ENCODE measurements at places on chromosomes 13 and 19.
A peak's percentile ranks its signal among the peaks of the same experiment; 100 is the strongest.

DNA sequence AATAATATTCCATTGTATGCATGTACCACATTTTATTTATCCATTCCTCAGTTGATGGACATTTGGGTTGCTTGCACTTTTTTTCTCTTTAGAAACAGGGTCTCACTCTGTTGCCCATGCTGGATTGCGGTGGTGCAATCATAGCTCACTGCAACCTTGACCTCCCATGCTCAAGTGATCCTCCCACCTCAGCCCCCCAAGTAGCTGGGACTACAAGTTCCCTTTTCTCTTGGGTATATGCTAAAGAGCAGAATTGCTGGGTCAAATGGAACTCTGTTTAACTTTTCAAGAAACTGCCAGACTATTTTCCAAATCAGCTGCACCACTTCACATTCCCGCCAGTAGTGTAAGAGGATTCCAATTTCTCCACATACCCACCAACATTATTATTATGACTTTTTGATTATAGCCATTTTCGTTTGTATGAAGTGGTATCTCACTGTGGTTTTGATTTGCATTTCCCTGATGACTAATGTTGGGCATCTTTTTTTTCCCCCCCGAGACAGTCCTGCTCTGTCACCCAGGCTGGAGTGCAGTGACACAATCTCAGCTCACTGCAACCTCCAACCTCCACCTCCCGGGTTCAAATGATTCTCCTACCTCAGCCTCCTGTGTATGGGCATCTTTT, 7.6 kb upstream of the IPO5 start:
- no peak for DNase-seq

DNA sequence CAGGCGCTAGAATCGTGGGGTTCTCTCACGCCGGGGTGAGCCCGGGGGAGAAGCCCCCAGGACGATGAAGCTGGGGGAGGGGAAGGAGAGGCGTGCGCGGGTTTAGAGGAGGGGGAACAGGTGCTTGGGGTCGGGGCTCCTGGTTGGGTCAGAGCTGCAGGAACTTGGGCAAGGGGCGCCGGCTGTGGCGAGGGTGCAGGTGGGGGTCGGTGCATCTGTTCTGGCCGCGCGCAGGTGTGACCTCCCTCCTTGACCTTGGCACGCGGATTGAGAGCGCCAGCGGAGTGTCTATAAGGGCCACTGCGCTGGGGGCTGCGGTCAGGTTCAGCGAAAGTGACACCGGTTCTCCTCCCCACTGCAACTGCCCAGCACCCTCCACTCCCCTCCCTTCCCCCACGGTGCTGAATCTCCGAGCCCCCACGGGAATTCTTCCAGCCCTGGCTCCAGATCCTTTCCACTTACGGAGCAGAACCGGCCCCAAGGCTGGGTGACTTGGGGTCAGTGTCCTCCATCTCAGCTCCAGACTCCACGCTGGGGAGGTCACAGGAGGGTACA, 618 bp downstream of the TMEM38A start:
- peak; percentile 45 for DNase-seq

- DNase-seq = no peak
Measured at GRCh38 chr13:112814905-112815585, 125.2 kb downstream of the ATP11A start.

- peak; percentile 43 for DNase-seq
Measured at GRCh38 chr19:10193790-10194499, 808 bp downstream of the DNMT1 start.

DNA sequence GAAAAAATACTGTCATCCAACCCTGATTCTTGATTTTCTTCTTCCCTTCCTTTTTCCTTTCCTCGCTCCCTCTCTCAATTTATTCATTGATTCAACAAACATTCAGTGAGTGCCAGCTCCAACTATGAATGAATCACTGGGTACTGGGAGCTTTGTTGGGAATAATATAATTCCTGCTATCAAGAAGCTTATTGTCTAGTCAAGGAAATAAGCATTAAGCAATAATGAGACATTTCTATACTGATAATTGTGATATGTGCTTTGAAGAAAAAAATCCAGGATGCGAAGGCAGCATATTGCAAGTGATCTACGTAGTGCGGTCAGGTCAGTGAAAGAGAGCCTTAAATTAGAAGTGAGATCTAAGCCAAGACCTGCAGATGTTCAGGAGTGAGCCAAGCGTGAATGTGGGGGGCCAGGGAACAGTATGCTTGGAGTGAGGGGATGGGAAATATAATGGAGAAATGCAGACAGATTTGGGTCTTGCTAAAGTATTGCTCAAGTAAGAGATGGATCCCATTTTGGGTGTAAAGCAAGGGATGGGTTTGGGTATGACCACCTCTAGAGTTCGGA, 253.5 kb downstream of the LHFPL6 start:
- DNase-seq = no peak

DNA sequence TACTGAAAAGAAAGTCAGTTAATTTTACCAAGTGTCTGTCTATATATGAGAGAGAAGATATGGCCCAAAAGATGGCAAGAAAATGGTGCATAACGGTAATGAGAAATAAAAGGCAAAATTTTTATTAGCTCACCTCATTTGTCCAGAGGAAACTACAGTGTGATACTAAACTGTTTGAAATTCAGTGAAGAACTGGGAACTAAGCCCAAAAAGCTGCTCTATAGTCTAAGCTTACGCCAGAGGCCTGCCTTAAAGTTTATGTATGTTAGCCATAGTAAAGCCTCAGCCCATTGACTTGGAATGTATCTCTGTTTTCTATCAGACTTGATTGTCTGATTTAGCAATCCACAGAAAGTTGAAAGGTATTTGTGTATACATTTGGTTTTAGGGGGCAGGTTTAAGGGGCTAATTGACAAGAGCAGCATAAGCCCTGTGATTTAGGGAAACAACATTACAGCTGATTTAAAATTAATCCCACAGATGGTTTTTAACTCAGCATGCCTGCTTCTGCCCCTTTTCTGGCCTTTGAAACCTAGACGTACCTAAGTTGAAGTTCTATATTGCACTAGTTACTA, 91.0 kb upstream of the MAB21L1 start:
- DNase-seq = no peak

DNA sequence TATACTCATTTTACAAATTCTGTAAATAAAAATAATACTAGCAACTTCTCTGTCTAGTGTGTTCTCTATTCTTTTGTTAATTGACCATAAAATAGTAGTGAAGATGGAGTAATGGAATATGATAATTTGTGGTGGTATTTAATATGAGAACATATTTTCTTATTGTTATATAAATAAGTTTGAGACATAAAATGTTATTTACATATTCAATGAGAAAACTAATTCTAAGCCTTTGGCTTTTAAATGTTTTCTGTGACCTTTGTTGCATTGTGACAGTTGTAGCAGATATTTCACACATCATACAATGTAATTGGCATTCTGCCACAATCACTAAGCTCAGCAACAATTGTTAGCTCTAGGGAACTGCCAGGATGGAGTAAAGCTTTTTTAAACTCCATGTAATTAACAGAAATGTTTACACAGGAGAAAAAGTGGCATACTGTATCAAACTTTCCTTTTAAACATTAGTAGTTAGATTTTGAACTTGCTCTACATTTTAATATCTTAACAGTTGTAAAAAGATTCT, 562.1 kb upstream of the PCDH9 start:
- no peak for DNase-seq

GRCh38 chr13:79171141-79172061, 234.7 kb downstream of the RBM26 start:
- DNase-seq = no peak
